ENCODE measurements at places on chromosomes 6 and 20.

DNA sequence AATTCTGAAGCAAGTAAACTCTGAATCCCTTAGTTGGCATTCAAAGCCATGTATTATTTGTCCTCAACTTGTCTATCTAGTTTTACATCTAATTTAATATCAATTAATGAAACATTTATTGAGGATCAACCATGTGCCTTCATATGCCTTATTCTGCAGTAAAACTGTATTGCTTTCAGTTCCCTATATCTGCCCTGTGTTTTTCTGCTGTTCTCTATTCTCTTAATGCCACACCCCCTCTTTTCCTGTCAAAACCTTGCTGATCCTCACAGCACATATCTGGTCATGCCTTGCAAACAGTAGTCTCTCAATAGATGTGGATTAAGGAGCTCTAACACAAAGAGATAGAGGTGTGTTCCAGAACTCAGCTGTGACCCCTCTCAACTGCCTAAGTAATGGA lies 2.0 kb downstream of the FIG4 start:
- DNase-seq: no peak

GRCh38 chr6:43990275-43990626 lies 137.0 kb downstream of the MRPL14 start:
- no peak for DNase-seq

DNA sequence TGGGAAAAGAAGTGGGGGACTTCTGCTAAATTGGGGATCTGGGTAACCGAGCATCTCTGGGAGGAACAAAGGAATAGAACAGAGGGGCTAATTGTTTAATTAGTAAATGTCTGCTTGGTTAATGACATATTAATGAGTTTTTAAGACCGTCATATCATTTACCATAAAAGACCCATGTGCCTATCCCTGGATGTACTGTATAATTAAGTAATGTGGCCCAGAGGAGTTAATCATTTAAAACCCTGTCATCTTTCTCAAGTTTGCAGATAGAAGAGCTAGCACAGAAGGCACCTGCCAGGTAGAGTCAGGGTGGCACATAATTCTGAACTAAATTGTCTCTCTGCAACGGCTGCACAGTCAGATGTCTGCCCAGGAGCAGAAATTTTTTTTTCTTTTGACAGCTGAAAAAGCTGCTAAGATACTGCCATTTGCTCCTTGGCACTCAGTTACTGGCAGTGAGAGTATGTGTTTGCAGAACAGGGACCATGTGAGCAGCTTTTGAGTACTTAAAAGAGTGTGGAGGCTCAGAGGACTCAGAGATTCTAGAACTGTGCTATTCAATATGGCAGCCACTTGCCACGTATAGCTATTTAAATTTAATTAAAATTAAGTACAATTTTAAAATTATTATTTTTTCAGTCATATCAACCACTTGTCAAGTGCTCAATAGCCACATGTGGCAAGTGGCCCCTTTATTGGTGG lies 202.7 kb upstream of the SLC35B3 start:
- DNase-seq: no peak

GRCh38 chr6:164109770-164110140 lies 695.2 kb downstream of the QKI start:
- DNase-seq: no peak

DNA sequence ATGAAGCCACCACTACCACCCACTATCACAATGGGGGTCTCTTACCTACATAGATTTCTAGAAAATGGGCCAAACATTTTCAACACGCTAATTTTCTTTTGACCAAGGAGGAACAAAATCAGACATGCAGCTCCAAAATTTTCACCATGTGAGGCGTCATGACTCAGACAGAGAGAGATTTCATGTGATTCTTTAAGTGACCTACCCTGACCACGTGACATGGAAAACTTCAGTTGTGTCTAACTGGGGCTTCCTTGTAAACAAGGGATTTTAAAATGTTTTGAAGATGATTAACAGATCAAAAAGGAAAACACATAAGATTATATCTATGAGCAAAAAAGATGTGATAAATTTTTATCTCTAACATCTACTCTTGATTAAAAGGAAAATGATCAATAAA lies 199.2 kb downstream of the TBXT start:
- no peak for DNase-seq

- no peak for DNase-seq
These were observed 66.7 kb upstream of the SAMD5 start for GRCh38 chr6:147441751-147442150.

DNA sequence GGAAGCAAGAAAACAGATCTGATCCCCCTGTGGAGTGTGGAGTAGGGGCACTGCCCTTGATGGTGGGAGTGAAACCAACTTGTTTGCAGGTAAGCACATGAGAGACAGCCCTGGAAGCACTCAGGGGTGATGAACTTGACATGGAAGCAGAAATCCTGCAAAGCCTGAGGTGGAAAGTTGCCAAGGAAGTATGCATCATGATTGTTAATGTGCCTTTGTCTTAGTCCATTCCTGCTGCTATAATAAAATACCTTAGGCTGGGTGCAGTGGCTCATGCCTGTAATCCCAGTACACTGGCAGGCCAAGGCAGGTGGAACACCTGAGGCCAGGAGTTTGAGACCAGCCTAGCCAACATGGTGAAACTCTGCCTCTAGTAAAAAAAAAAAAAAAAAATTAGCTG lies 40.2 kb upstream of the IFNGR1 start:
- no peak for DNase-seq

Measured in hematopoietic multipotent progenitor cell treated with erythropoietin and hydrocortisone succinate and interleukin-3 and kit ligand, for 17 days (in vitro differentiated cells).